ENCODE measurements at places on chromosomes 2 and 18.
A peak's percentile ranks its signal among the peaks of the same experiment; 100 is the strongest.

DNA sequence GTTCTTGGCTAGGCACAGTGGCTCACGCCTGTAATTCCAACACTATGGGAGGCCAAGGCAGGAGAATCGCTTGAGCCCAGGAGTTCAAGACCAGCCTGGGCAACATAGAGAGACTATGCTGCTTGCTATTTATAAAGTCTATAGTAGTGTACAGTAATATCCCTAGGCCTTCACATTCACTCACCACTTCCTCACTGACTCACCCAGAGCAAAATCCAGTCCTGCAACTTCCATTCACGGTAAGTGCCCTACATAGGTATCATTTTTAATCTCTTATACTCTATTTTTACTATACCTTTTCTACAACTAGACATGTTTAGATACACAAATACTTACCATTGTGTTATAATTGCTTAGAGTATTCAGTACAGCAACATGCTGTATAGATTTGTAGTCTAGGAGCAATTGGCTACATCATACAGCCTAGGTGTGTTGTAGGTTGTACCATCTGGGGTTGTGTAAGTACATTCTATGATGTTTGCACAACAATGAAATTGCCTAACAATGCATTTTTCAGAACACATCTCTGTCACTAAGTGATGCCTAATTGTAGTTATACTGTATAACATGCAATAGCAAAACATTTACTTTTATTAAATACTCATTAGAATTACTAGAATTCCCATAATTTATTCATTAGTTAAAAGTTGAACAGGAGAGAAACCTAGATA is 8.8 kb downstream of the DHX57 start:
- no peak for DNase-seq

- DNase-seq = no peak
These were observed 21.6 kb downstream of the MAP4K4 start for GRCh38 chr2:101718993-101719571.

GRCh38 chr18:23276451-23276850 is 141.2 kb downstream of the CABLES1 start:
- no peak for DNase-seq

DNA sequence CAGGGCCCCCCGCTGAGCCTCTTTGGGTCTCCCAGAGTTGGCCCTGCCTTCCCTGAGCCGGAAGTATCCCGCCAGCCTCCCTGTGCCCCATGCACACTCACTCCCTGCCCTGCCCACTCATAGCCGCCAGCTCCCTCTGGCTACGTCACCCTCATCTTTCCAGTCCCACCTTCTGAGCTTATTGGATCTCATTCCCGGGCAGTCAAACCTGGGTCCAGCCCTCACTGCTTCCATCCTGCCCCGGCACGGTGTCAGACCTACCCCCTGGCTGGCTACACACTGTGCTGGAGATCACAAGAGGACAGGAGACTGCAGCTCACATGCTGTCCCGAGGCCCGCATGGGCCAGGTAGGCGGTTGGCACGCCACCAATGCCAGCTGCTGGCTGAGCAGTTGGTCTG is 147.2 kb downstream of the ASB1 start:
- no peak for DNase-seq

DNA sequence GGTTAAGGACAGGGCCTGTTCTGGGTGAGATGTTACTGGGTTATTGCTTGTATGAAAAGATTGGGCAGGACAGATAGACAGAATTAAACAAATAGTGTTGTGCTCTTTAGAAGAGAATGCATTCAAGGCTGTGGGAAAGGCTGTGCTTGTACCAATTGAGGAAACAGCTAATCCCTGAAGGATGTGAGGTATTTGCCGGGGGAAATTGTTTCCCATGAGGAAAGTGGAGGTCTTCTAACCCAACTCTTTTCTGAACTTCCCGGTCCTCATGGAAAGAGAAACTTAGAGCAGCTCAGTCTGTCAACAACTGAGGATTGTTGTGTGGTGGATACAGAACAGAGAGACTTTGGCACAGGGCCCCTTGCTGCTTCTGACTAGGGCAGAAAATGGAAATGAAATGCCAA is 9.5 kb downstream of the SLC1A4 start:
- DNase-seq = no peak

GRCh38 chr2:126765395-126765794 is 109.4 kb downstream of the GYPC start:
- no peak for DNase-seq

- no peak for DNase-seq
These were observed 131.0 kb downstream of the SETBP1 start for GRCh38 chr18:44811572-44812125.

DNA sequence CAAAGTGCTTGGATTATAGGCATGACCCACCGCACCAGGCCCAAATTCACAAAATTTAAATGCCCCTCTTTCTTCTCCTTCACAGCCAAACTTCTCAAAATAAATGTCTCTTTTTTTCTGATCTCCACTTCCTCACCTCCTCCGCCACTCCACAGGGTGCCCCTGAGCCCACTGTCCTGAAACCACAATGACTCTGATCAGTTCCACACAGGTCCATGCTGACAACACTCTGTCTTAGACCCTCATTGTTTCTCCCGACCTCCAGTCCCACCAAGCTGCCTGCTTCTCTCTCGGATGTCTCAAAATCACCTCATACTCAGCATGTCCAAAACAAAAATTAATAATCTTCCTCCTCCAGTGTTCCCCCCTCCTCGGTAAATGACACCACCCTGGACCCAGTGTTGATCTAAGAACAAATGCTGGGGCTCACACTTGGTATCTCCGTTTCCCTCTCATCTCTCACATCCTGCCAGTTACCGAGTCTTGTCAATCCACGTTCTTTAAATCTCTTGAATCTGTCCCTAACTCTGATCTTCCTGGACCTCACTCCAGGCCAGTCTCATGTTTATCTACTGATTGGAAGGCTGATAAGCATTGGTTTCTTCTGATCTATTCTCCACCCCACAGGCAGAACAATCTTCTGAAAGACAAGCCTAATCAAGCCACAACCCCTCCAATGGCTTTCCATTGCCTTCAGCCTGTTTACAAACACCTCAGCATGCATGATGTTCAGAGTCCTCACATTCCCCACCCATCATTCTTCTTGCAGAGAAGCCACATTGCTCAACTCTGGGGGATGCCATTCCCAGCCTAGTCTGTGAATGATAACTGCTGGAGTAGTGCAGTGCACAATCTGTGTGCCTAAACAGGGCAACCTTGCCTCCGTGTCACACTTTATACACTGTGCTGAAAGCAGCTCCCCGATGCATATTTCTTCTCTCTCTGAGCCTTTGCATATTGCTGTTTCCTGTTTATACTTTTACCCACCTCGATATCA is 12.4 kb upstream of the ANKRD44 start:
- peak; percentile 77 for DNase-seq

GRCh38 chr2:197071790-197072436 is 145.4 kb upstream of the PGAP1 start:
- no peak for DNase-seq

- no peak for DNase-seq
These were observed 6.3 kb downstream of the DNPEP start for GRCh38 chr2:219381448-219381847.

DNA sequence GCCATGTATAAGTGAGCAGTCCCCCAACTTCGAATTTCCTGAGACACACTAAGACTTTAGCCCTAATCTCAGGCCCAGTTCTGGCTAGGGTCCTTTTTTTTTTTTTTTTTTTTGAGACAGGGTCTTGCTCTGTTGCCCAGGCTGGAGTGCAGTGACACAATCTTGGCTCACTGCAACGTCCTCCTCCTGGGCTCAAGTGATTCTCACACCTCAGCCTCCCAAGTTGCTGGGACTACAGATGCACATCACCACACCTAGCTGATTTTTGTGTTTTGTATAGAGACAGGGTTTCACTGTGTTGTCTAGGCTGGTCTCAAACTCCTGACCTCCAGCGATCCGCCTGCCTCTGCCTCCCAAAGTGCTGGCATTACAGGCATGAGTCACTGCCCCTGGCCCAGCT is 23.9 kb upstream of the TGIF1 start:
- no peak for DNase-seq

- peak; percentile 10 for DNase-seq
These were observed 124.9 kb downstream of the RDH14 start for GRCh38 chr2:18435426-18436037.

- no peak for DNase-seq
These were observed 128.6 kb downstream of the SH3RF3 start for GRCh38 chr2:109257653-109258052.

- no peak for DNase-seq
These were observed 107.0 kb downstream of the RAPGEF4 start for GRCh38 chr2:172842511-172843265.

DNA sequence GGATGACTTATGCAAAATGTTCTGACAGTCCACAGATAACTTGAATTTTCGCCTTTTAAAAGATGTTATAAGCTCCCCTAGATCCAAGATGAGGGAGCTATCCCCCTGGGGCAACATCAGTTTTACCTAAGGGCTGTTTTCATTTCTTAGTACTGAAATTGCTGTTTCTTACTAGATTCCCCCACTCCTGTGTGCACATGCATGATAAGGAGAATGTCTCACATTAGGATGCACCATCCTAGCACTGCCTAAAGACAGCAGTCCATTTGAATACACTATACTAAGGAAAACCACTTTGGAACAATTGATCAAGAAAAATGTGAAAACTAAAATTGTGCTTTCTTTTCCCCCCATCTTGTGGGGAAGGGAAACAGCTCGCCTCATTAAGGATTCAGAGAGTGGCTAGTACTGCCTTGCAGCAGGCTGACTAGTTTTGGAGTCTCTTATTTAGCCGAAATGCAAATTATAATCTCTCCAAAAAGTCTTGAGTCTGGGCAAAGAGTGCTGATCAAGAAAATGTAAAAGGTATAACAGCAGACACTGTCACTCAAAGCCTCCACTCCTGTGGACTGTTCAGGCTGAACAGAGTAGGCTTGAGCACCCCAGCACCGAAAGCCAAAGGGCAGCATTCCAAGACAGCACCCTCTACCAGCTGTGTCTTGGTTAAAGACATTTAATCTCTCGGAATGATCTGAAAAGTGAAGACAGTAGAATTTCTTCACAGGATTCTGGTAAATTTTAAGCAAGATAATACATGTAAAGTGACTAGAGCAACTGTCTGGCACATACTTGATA is 65.0 kb downstream of the ZNF385B start:
- DNase-seq = no peak

DNA sequence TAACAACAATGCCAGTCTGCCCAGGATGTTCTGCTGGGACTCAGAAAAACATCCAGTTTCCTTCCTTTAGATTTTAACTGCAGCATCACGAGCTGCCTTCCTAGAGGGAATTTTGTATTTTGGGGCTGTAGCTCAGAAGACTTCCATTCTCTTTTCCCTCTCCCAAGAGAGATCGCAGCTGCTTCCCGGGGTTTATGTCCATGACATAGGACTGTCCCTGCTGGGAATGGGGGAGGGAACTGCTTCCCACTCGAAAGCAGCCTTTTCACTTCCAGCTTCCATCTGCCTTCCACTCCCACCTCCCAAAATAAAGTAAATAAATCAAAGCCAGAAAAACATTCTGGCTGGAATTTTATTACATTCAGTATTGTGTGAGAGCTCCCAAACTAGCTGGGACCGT is 52.4 kb downstream of the LIMS1 start:
- no peak for DNase-seq

GRCh38 chr18:32261003-32261402 is 71.2 kb downstream of the MEP1B start:
- no peak for DNase-seq

- peak; percentile 61 for DNase-seq
These were observed 181.5 kb downstream of the KLHL29 start for GRCh38 chr2:23566241-23567142.

DNA sequence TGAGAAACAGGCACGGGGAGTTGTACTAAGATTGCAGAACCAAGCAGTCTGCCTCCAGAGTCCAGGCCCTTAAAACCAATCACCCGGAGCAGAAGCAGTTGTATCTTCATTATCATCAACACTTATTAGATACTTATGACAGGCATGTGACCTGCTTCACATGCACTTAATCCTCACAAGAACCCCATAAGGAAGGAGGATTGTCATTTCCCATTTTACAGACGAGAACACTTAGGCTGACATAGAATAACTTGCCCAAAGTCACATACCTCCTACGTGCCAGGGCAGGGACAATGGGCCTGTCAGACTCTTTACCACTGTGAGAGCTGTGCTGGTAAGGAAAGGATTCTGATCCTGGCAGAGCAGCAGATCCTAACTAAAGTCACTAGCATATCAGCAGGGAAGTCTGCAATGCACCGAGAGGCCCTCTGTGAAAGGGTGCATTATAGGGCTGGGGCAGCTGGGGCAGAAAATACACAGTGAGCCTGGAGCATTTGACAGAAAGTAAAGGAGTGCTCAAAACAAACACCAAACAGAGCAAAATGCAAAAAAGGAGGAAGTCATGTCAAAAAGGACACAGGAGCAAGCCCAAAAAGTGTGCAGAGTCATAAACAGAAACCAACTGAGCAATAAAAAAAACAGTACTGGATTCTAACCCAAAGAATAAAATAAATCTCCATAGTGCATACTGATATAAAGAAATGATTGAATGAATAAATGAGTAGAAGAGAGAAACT is 55.9 kb upstream of the SP3 start:
- DNase-seq = no peak

DNA sequence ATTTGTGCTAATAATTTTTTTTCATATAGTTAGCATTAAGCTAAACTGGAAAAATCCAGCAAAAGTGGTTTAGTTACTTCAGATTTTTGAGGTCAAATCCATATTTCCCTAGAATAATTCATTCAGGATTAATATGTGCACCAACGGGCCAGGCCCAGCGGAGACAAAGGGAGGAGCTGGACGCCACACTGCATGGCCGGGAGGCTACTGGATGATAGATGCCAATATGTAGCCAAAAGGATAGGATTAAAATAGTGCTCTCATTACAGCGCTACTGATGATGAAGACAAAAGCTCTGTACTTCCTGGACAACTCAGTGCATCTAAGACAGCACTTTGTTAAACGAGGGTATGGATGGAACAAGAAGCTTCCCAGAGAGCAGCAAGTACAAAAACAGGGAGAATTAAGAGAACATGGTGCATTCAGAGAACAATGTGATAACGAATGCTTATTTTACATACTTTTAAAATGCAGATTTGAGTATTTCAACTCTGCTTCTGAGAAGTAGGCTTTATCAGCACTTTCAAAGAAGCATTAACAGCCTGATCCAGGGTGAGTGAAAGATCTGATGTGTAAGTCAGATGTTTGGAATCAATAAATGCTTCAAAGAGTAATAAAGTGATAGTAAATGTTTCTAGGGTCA is 39.8 kb downstream of the PPP4R1 start:
- DNase-seq = no peak
